ENCODE measurements at places on chromosomes 13 and 19.

GRCh38 chr19:41249707-41250423, 14.3 kb upstream of the HNRNPUL1 start:
- no peak for DNase-seq

DNA sequence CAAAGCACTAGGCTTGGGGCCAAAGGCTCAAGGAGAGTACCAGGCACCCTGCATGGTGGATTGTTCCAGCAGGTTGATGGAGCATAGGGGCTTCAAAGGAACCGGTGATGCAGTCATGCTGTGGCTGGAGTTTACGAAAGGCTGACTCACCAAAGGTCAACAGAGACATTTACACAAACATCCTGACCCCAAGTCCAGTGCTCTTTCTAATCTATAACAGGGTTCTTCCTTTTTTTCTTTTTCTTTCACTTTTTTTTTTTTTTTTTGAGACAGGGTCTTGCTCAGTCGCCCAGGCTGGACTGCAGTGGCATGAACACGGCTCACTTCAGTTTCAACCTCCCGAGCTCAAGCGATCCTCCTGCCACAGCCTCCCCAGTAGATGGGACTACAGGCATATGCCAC, 35.6 kb upstream of the TPTE2 start:
- DNase-seq: no peak

DNA sequence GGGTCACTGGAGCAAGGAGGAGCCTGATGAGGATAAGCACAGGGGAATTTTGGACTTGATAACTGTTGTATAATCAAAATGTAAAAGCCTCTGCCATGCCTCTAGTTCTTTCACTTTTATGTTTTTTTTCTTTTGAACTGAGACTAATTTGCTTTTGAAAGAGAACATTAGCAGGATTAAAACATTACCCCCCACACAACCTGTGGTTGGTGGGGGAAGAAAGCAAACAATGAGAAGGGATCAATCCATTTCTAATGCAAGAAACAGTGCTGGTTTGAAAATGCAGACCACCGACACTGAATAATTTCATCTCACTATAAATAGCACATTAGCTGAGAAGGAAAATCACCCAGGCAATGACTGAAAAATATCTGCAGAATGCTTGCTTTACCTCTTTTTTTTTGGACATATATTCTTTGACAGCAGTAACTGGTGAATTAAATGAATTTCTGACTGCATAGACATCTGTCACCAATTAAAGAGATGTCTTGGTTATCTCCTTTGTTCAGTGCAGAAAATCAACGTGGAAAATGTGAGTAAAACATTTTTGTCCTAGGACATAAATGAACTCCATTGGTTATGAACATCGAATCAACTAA, 48.6 kb upstream of the TRPC4 start:
- DNase-seq: no peak

DNA sequence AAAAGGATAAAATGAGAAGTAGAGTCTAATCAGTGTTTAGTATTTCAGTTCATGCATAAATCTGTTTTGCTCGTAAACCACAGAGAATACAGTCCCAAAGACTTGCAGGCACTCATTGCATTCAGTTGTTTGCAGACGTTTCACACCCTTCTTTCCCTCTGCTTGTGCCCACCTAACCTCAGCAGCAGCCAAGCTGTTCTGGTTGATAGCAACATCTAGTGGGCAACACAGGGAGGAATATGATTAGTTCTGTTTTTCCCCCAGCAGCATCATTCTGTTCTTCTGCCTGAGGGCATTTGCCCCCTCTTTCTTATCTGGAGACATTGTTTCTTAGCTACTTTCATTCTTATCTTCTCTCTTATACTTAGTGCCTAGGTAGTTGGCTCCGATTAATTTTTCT, 135.6 kb downstream of the PAN3 start:
- DNase-seq: no peak

All from activated naive CD4-positive, alpha-beta T cell treated with Interleukin-2 at 50 U/mL for 16 hours (primary cell).